ENCODE measurements at places on chromosomes 7 and 10.

DNA sequence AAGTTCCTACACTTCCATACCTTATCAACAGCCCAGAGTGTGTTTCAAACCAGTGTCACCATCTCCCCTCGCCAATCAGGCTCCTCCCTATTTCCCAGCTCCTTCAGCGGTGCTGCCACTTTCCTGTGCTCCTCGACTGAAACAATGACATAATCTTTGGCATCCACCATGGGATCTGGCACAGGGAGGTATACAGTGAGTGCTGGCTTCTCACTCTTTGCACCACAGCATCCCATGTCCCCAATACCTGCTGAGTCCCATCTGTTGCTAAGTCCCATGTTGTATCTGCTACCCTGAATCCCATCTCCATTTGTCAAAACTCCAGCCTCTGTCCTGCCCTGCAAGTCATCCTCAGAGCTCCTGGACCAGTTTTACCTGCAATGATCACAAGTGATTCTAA, 15.4 kb downstream of the PAXIP1 start:
- no peak for DNase-seq

GRCh38 chr10:60414877-60415585, 25.4 kb upstream of the ANK3 start:
- DNase-seq: peak; percentile 88

- no peak for DNase-seq
These were observed 48.9 kb upstream of the HABP2 start for GRCh38 chr10:113503930-113504329.

- no peak for DNase-seq
These were observed 13.0 kb upstream of the ACBD5 start for GRCh38 chr10:27253576-27253975.

GRCh38 chr10:50470345-50470744, 153.4 kb downstream of the SGMS1 start:
- no peak for DNase-seq

- peak; percentile 17 for DNase-seq
These were observed 10.9 kb downstream of the RNF32 start for GRCh38 chr7:156651474-156651873.

DNA sequence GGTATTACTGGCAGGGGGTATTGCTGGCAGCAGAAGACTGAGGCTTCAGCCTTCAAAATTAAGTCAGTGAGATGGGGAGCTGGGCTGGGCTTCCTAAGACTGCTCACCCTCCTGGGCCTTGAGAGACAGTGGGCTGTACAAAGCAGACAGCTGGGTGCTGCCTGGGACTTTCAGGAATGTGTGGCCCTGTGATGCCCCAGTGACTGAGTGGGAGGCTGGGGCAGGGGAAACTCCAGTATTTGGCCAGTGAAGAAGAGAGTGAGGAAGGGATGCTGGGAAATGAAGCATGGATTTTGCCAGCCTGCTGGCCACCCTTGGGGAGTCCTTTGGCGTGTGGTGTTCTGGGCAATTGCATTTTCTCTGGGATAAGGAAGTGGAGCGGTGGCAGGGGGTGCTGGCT, 442 bp downstream of the ANKRD2 start:
- DNase-seq: peak; percentile 41

- peak; percentile 50 for DNase-seq
These were observed 1.3 kb downstream of the NRCAM start for GRCh38 chr7:108454674-108455550.

DNA sequence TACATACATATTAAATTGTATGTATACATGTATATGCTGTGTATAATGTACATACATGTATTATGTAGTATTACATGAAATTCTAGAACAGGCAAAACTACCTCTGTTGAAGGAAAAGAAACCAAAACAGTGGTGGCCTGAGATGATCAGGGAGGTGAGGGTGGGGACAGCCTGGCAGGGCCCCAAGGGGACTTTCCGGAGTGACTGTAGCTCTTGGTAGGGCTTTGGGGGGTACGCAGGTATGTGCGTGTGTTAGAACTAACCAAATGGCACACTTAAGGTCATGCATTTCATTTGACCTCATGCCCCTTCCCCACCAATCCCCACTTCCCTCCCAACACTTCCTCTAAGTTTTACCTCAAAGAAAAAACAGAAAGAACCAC, 31.3 kb downstream of the CTBP2 start:
- DNase-seq: no peak

DNA sequence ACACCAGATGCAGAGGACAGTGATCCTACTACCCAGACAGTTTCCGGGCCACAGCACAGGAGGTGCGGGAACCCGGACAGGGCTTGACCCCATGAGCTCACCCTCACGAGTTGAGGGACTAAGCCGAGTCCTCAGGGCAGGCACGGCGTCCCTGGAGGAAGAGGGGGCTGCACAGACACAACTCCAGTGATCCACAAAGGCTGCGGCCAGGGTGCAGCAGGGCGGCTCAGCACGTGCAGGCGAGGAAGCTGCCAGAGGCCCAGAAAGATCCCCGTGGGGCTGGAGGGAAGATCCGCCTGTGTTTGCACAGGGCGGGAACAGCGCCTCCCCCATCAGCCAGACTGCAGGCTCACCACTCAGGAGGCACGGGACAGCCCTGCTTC, 45.9 kb upstream of the TMEM72 start:
- DNase-seq: no peak

DNA sequence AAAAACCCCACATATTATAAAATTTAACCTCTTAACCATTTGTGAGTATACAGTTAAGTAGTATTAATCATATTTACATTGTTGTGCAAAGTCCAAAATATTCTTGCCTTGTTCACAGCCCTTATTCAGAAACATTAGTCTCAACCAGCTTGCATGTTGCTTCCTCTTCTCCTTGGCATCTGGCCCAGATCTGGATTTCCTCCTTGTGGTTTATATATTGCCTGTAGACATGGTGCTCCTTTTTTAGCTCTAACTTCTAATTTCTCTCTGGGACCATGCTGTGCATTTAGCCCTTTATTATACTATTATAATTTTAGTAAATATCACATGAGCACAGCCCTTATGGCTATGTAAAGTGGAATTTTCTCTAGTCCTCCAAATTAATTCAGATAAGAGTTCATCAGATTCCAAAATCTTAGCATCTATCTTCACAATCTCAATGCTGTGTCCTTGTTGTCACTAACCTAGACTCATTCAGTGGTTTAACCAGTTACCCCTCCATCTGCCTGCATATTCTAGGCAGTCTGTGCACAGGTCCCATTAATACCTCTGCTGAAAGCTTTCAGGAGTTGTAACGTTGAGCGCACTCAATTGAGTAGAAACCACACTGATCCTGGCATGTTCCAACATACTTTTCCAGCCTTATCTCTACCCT, 7.9 kb downstream of the CPED1 start:
- DNase-seq: peak; percentile 65

DNA sequence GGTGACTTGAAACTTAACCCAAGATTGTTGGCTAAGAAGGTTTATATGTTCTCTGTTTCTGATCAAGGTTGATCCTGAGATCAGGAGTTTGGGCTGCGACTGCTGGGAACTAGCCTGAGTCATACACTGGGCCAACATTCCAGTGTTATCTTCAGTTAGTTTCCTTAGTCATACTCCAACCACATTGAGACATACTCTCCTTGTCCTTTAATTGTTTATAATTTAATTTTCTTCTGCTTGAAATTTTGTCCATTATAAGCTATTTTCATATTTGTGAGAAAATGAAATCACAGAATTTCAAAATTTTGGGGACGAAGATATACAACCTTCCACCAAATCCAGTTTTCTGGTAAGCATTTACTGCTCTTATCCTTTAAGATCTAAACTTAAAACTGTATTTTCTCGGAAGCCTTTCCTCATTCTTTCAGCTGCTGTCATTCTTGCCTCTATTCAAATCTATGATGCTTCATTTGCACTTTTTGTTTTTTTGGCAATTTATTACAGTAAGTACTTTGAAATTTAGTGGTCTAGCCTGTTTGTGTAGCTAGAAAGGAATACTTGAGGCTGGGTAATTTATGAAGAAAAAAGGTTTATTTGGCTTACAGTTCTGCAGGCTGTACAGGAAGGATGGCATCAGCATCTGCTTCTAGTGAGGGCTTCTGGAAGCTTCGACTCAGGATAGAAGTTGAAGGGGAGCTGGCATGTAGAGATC, 63.4 kb upstream of the POT1 start:
- peak; percentile 74 for DNase-seq

GRCh38 chr10:96287392-96288105, 16.2 kb upstream of the BLNK start:
- DNase-seq: no peak
